Fibroblast of skin of left quadriceps (primary cell): ENCODE measurements at places on chromosomes 1 and 21.

DNA sequence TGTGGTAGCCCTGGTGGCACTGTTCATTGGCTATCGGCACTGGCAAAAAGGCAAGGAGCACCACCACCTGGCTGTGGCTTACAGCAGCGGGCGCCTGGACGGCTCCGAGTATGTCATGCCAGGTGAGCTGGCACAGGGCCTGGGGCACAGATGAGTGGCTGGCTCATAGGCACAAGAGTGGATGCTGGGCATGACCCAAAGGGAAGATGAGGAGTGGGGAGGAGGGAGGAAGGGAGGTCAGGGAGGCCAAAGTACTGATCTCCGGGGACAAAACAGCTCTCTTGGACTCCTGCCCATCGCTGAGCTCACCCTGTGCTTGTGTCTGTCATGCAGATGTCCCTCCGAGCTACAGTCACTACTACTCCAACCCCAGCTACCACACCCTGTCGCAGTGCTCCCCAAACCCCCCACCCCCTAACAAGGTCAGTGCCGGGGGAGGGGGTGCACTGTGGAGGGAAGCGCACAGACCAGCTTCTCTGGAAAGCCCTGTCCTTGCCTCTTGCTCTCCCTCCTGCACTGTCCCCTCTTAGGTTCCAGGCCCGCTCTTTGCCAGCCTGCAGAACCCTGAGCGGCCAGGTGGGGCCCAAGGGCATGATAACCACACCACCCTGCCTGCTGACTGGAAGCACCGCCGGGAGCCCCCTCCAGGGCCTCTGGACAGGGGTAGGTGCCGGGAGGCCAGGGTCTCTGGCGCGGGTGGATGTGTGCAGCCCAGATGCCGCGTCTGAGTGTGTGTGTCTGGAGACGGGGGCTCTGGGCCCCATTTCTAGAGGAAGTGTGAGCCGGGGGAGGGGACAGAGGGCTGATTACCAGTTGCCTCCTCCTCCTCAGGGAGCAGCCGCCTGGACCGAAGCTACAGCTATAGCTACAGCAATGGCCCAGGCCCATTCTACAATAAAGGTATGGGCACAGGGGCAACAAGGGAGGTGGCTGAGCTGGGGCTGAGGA is 7.3 kb upstream of the LRRC71 start:
- DNase-seq, result no peak

GRCh38 chr21:33514229-33514628 is 22.7 kb upstream of the DNAJC28 start:
- DNase-seq, result no peak

GRCh38 chr1:1041873-1042272 is 22.0 kb downstream of the AGRN start:
- DNase-seq, result no peak

GRCh38 chr1:153485863-153486262 is 25.4 kb upstream of the S100A7 start:
- DNase-seq, result no peak

DNA sequence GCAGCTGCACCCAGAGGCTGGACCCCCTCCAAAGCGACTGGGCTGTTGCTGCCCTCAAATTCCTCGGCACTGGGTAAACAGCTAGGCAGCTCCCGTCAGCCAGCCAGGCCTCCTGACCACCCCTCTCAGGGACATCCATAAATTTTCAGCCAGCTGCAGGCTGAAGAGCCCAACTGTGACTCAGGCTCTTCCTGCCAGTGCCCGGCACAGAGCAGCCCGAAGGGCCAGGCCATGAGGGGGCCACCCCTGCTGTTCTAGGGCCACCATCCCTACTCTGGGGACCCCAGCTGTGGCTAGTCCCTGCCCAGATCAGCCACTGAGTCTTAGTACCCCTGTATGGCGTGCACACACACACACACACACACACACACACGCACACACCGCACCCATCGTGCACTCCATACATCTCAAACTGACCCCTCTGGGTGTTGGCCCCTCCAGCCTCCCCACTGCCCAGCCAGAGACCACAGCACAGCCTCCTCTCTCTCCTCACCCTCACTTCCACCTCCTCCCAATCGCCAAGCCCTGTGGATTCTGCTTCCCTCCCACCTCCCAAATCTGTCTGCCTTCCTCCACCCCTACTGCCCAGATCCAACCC is 6.2 kb upstream of the LAPTM5 start:
- no peak for DNase-seq

GRCh38 chr1:171115280-171115897 is 24.7 kb downstream of the FMO3 start:
- no peak for DNase-seq

- no peak for DNase-seq
These were observed 4.0 kb downstream of the KRTAP10-1 start for GRCh38 chr21:44535963-44536362.

- DNase-seq, result no peak
These were observed 159.0 kb upstream of the ZNHIT6 start for GRCh38 chr1:85867189-85867588.

DNA sequence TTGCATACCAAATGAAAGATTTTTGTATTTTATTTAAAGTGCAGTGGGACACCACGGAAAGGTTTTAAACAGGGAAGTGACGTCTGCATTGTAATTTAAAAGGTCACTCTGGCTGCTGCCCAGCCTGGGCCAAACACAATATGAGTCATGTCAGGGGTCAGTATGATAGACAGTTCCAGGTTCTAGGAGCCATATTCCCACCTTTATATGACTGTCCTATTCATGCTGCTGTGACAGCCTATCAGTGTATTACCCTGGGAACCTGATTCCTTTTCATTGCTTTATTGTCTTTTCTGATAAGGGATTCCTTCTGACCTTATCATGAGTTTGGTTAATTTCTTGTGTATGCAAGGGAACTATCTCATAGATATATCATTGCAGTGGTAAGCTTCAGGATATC is 5.3 kb downstream of the VANGL1 start:
- no peak for DNase-seq

DNA sequence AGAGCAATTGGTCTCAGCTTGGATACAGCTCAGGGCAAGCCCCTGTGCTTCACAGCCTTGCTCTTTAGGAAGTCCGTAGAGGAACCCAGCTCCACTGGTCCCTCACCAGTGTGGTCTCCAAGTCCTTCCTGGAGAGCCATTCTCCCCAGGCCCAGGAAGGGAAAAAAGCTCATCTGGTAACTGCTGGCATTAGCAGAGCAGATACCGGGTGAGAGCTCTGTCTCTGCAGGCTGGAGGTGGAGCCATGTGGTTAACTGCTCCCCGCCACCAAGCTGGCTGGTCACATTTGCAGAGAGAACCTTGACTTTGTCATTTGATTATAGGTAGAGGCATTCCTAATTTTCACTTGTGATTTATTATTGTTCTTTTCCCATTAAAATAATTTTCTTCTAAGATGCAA is 169.6 kb downstream of the ROR1 start:
- no peak for DNase-seq

GRCh38 chr1:216173376-216173995 is 249.8 kb downstream of the USH2A start:
- no peak for DNase-seq

DNA sequence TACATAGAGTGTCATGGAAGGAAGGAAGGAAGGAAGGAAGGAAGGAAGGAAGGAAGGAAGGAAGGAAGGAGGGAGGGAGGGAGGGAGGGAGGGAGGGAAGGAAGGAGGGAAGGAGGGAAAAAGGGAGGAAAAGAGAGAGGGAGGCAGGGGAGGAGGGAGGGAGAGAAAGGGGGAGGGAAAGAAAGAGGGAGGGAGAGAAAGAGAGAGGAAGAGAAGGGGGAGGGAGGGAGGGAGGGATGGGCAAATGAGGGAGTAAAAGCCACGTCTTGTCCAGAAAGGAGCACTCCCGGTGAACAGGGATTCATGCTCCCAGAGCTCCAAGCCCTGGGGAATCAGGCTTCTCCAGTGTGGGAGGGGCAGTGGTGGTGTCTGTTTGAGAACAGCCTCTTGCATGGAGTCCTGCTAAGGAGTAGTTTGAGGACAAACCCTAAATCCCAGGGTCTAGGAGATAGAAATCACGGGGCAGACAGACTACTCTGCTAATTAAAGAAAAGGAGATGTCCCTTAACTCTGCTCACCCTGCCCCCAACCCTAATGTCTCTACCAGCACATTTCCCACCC is 71.6 kb downstream of the TAS1R2 start:
- DNase-seq, result no peak

GRCh38 chr1:179951383-179952144 is 3.0 kb upstream of the CEP350 start:
- no peak for DNase-seq

GRCh38 chr1:242243472-242243871 is 244.6 kb upstream of the MAP1LC3C start:
- DNase-seq, result no peak

DNA sequence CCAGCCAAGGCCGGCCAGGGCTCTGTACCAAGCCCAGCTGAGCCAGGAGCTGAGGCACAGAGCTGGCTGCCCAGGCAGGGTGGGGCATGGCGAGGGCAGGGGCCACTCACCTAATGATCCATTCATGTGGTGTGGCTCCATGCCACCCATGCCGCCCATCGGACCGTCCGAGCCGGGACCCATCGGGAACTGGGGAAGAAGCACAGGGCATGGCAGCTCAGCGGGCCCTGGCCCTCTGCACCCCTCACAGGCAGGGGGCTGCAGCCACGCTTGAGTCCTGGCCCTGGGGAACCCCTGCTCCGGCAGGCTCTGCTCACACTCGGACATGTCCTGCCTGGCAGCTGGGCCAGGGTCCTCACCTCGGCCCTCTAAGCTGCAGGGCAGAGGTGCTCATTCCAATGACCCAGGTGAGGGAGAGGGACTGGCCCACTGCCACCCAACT is 28.7 kb downstream of the MRPL37 start:
- DNase-seq, result no peak

GRCh38 chr1:10691740-10692125 is 104.7 kb downstream of the CASZ1 start:
- DNase-seq, result no peak

GRCh38 chr1:42877380-42877779 is 31.0 kb downstream of the ZNF691 start:
- DNase-seq, result no peak

DNA sequence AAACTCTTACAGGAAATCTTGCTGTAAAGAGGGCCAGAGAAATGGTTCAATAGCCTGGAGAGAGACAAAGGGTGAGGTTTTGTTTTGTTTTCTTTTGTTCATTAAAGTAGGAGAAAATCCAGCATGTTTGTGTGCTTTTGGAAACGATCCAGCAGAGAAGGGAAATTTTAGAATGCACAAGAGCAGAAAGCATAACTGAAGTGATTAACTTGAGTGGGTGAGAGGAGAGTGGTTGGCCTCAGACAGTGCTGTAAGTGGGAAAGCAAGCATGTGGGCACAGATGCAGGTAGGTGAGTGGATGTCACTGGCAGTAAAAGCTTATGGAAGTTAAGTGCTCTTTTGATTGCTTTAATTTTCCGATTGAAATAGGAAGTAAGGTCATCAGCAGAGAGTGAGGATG is 50.2 kb downstream of the EEIG2 start:
- DNase-seq, result no peak

DNA sequence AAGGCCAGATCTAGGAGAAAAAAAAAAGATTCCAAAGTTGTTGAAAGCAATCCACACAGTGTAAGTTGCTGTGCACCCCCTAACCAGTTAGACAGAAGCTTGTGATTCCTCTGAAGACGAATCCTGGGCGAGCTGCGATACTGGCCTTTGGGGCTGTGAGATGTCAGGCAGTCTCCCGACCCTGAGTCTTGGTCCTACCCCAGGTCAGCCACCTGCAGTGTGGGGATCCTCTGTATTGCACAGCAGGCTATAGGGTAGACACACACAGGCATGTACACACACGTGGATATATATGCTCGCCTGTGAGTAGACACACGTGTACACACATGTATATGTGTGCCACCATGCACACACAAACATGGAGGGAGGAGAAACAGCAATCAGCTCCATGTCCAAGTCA is 12.9 kb downstream of the ACTRT2 start:
- no peak for DNase-seq

DNA sequence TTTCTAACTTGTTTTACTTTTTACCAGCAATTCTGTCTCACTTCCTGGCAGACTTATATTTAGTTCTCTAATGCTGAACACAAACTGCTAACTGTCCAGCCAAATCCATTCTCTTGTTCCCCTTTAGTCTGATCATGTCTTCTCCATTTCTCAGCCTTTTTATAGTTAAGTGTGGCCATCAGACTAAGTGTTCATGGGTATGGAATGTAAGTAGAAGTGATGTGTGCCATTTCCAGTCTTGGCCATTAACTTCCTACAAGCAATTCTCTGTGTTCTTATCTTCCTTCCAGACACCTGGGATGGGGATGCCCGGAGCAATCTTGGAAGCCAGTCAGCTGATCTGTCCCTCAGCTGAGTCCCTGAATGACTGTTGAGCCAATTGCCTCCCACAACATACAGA is 165.8 kb downstream of the ST6GALNAC3 start:
- no peak for DNase-seq

- DNase-seq, result peak; percentile 34
These were observed 73.6 kb upstream of the LRRC8B start for GRCh38 chr1:89451011-89451410.

DNA sequence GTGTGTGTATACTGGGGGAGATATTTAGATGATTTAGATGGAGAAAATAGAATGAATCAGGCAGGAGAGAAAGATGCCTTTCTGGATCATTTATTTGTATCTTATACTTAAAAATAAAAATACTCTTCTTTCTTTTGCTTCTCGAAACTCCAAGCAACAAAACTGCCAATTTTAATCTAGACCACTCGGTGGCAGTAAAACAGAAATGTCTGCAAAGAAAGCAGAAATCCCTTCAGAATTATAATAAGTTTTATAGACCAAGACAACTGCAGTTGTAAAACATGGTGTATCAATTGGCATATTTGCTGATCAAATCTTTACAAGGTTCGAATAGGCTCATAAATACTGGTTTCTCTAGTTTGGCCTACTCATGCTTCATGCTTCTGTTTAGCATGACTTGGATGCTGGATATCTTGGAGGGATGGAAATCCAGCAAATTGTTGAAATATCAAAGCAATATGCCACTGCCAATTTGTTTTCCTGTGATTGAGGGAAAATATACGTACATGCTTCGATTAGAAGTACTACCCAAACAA is 15.1 kb upstream of the C1orf87 start:
- no peak for DNase-seq

DNA sequence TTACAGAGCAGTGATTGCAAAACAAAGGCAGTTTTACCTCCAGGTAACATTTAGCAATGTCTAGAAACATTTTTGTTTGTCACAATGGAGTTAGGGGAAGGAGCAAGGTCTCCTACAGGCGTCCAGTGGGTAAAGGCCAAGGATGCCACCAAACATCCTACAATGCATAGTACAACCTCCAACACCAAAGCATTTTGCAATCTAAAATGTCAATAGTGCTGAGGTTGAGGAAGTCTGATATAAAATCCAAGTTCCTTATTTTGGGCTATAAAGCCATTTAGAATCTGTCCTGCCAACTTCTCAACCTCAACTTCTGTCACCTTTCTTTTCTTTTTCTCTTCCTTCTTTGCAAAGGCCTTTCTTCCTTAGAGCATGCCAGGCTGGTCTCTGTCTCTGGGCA is 111.2 kb downstream of the FASLG start:
- no peak for DNase-seq

DNA sequence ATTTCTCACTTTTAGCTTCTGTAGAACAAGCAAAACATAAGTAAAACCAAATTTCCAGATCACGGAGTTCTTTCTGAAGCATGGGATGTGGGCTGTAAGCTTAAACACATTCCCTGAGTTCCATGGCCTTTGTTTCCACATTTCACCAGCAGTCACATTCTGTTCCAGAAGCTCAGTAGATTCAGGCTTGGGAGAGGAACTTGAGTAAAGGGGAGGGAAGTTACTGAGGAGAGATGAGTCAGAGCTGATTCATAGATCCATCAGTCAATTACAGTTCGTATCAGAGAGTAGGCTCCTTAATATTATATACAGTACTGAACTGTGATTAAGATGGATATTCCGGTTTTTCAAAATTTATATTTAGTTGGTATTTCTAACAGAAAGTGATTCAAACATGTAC is 614.3 kb downstream of the NCAM2 start:
- DNase-seq, result peak; percentile 80
